HS-27A (cell line): ENCODE measurements at places on chromosomes 6 and 20.
A peak's percentile ranks its signal among the peaks of the same experiment; 100 is the strongest.

- DNase-seq = no peak
These were observed 232.8 kb downstream of the THBS2 start for GRCh38 chr6:169020821-169021220.

- DNase-seq = no peak
These were observed 250.5 kb downstream of the UTRN start for GRCh38 chr6:144535630-144536029.

GRCh38 chr20:3505148-3505547 is 34.3 kb downstream of the ATRN start:
- no peak for DNase-seq

- no peak for DNase-seq
These were observed 54.1 kb downstream of the MAFB start for GRCh38 chr20:40634891-40635290.

- peak; percentile 74 for DNase-seq
These were observed 111.4 kb upstream of the ARMC2 start for GRCh38 chr6:108736832-108737231.

GRCh38 chr6:21524201-21524600 is 69.3 kb upstream of the SOX4 start:
- no peak for DNase-seq

GRCh38 chr6:91161246-91161645 is 574.4 kb upstream of the MAP3K7 start:
- DNase-seq = no peak

DNA sequence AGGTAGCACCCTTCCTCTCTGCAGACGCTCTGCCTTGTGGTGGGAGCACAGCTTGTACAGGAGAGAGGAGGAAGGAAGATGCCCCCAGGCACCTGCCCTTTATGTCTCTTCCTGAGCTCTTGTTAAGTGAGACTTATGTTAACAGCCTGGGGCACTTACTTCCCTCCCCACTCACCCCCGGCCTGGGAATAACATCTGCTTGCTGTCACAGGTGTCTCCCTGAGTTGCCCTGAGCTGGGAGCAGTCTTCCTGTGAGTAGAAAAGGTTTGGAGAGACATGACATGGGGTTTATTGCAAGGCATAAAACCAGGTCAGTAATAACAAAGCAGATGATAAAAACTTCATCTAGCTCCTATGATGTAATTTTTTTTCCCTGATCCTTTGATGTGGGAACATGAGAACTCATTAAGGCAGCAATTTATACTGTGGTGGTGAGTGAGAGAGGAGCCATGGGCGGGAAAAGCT is 1.9 kb downstream of the SSTR4 start:
- no peak for DNase-seq

- no peak for DNase-seq
These were observed at the start of gene POM121L2 for GRCh38 chr6:27312146-27312949. Gene POM121L2 (minus strand): TSS chr6:27312273. CDS start chr6:27312170, 103 bp downstream.

DNA sequence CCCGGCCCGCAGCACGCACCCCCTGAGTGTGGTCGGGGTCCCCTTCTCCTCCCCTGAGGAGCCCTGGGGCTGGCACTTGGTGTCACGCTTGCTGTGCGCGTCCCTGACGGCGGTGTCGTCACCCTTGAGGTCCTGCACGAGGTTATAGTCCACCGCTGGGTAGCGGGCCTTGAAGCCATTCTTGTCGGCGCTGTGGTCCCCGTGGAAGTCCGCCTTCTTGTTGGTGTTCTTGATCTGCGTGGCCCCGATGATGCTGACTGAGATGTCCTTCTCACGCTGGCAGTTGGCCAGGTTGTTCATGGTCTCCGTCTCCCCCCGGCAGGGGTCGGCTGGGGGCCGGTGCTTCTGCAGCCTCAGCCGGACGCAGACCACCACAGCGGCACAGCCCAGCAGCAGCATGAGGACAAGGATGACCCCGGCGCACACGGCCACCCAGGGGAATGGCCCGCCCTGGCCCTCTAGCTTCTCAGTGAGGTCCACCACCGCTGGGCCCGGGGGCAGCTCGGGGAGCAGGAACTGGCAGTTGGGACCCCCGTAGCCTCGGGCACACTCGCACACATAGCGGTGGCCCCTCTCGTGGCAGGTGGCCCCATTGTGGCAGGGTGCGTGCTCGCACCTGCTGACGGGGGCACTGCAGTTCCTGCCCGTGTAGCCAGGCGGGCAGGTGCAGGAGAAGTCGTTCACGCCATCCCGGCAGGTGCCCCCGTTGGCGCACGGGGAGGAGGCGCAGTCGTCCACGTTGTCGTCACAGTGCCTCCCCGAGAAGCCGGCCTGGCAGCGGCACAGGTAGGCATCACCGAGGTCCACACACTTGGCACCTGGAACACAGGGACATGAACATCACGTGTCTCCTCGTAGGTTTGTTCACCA is 7.4 kb downstream of the DLL1 start:
- no peak for DNase-seq

GRCh38 chr6:20554326-20554725 is 20.1 kb downstream of the CDKAL1 start:
- DNase-seq = no peak

- DNase-seq = no peak
These were observed 129.1 kb downstream of the IMPG1 start for GRCh38 chr6:75943381-75943780.

DNA sequence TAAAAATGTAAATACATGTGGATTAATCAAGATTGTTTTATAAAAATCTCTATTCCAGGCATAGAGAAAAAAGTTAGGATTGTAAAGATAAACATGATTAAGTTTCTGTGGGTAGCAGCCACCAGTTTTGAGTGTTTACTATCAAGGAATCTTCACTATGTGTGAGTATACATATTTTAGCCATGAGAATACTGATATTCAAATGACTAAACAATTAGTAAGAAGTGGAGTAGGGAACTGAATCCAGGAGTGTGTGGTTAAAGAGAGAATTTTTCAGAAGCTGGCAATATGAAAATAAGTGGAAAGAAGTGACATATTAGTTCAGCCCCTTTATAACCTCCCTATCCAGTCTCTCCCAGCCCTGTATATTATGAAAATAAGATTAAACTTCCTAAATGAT is 10.3 kb downstream of the ELOVL2 start:
- DNase-seq = peak; percentile 84

DNA sequence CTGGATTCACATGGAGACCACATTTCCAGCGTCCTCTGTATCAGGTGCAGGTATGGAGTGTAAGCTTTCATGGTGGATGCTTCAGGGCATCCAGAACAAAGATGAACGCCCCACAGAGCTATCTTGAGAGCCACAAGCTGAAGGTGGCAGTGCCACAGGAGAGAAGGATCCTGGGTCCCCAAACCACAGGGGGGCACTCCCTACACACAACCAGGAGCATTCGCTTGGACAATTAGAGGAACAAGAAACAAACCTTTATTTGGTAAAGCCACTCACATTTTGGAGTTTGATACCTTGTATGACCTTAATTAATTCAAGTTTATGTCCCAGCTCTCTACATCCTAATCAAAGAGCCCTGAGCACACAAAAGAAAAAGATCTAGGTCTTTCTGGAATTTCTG is 406.3 kb downstream of the PREX1 start:
- DNase-seq = no peak

DNA sequence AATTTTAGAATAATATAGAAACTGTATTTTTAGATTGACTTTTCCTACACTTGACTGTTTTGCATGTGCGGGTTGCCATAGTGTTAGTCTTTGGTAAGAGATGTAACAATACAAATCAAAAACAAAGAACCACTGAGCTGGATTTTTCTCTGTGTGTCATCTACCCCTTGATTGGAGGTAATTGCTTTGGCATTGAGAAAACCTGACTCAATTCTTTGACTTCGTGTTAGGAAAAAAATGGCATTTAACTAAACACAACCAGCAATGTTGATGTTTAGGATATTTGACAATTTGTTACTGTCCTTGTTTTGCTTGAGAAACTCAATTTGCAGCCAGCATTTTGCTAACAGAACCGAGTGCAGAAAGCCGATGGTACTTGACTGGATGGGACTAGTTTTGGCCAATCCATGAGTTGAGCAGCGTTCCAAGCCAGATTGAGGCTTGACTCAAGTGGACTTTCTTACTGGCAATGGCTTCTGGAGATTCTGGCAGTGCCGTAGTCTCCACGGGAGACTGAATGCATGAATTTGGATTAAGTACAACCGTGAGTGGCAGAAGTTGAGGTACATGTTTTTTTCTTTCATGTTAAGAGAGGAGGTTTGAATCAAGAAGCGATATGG is 17.1 kb downstream of the TPBG start:
- DNase-seq = no peak

DNA sequence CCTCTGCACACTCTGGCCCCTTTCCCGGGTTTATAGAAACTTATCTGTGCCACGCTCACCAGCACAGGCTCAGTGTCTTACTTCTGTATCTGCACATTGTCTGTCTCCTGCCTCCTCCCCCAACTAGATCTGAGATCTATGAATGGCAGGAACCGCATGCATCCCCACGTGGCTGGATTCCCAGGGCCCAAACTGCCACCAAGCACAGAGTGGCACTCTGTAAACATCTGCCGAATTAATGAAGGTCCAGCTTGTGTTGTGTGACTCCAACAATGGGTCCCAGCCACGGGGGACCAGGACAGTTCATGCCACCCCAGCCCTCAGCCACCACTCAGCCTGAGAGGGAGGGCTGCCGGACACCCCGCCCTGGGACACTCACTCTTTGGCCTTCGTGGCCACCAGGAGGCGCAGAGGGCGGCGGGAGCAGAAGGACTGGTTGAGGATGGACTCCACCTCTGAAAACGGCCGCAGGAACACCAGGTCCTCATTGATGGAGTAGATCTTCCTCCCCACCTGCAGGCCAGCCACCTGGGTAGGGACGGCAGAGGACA is 171.1 kb downstream of the PREX1 start:
- DNase-seq = no peak

DNA sequence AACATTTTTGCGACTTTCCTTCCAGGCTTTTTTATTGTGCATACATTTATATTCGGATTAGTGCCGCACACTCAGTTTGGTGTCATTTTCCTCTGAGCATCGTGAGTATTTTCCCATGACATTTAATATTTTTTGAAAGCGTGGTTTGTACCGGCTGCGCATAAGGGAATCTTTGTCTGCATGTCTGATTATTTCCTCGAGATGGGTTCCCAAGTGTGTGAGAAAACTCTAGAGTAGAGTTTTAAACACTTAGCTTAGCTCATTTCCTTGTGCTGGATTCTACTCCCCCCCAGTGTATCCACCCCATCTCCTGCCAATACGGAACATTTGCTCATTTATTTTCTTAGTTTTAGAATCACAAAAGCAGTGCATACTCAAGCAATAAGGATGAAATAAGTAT is 94.3 kb downstream of the CDC5L start:
- no peak for DNase-seq

GRCh38 chr6:14246876-14247275 is 129.3 kb downstream of the CD83 start:
- DNase-seq = no peak

DNA sequence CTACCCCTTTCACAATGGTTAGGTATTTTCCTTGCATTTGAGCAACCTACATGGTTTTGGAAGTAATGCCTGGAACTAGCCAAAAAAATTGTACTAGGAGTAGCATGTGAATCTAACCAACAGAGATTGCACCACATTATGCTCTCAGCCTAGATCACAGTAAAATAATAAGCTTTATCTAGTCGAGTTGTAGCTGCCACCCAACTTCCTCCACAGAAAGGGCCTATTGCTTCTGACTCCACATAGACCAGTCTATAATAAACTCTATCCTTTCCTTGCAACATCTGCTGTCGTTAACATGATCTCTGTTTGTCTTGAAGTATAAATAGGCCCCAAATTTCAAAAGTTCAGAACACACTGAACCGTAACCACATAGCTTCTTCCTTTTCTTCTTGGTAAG is 375.5 kb downstream of the PKHD1 start:
- no peak for DNase-seq

- DNase-seq = no peak
These were observed 714.0 kb downstream of the MAFB start for GRCh38 chr20:39974966-39975501.

DNA sequence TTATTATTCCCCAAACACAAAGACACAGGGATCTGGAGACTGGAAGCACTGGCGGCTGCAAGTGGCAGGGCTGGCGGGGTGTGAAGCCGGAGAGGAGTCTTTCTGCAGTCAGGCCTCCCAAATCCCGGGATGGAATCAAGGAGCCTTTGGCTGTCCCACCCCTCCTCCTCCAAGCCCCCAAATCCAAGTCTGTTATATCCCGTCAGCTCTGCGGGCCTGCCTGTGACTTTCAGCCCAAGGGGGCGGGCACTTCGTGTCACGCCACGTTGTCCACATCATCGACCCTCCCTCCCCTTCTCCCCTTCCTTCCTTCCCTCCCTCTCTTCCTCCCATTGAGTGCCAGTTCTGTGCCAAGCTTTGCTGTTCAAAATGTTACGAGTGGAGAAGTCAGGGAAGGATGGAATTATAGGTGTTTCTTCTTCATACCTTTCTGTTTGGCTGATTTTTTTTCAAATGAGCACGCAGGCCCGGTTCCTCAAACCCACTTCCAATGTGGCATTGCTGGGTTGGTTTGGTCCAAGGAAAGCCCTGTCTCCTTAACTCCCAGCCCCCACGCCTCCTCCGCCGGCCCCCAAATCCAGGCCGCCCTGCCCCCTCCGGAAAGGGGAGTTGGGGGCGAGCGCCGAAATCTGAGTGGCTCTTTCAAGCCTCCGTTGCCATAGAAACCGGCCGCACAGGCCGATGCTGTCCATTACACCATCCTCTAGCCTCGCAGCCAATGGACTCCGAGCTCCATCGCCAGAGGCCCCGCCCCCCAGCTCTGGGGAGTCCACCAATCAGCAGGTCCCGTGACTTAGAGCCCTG is 12.7 kb downstream of the ZCCHC3 start:
- peak; percentile 96 for DNase-seq

GRCh38 chr6:121896771-121897170 is 461.3 kb downstream of the GJA1 start:
- no peak for DNase-seq

- no peak for DNase-seq
These were observed 25.7 kb downstream of the EPB41L2 start for GRCh38 chr6:131037194-131037897.

DNA sequence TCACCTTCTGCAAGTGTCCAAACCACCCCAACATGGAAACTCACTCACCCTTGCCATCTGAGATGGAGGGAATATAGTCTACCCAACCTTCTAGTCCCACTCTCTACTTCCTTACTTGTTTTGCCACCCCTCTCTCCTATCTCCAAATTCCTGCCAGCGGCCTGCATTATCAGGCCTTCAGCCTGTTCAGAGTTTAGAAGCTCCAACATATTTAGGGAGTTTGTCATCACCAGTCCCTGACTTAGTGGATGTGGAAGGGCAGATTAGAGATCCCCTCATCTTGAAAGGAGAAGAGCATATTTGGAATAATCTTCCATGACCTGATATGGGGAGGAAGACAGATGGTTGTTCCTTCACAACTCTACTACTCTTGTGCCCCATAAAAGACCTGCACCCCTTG is 281.4 kb upstream of the MAP3K7 start:
- no peak for DNase-seq

GRCh38 chr20:22418738-22419137 is 165.6 kb downstream of the FOXA2 start:
- DNase-seq = no peak

DNA sequence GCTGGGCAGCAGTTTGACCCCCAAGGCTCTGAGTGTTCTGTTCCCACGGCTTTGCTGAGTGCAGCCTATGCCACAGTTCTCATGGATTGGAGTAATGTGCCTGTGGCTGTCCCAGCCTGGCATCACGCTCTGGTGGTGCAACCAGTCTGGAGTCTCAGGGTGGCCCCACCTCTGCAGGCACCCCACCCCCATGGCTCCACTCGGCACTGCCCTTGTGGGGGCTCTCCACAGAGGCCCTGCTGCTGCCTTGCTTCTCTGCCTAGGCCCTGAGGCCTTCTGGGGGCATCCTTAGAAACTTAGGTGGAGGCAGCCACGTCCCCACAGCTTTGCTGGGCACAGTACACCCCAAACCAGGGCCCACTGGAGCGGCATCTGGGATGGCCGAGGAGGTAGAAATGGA is 25.4 kb upstream of the B4GALT5 start:
- no peak for DNase-seq
